Fibroblast of skin of left quadriceps (primary cell): ENCODE measurements at places on chromosomes 11 and 22.

DNA sequence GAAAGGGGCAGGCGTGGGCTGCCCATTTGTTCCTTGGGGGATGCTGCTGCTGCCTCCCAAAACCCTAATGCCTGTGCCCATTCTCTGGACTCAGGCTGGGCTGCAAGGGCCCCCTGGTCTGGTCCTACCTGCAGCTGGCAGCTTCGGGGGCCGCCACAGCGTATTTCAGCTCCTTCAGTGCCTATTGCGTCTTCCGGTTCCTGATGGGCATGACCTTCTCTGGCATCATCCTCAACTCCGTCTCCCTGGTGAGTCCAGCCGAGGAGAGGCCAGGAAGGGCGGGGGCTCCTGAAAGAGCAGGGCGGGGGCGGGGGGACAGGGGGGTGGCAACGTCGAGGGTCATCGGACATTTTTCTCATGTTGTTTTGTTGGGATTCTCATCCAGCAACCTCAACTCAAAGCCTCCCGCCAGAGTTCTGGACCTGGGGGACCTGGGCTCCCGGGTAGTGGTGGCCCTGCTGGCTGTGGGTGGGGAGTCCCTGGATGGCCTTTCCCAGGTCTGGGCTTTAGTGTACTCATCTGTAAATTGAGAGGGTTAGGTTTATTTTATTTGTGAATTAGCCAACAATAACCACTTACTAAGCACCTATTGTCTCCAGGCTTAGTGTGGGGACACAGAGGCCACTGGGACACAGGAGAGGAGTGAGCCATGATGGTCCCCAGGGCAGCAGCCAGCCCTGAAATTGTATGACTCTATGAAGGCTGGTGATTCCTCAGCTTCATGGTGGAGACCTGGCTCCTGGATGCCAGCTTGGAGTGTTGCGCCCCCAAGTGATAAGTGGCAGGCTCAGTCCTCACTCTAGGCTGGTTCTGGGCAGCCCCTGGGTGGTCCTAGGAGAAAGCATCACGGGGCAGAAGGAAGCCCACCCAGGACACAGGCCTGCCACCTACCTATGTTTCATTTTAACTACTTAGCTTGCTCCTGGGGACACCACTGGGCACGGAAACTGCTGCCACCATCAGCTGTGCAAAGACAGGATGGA, 36.0 kb downstream of the CAPN1 start:
- DNase-seq, result no peak

DNA sequence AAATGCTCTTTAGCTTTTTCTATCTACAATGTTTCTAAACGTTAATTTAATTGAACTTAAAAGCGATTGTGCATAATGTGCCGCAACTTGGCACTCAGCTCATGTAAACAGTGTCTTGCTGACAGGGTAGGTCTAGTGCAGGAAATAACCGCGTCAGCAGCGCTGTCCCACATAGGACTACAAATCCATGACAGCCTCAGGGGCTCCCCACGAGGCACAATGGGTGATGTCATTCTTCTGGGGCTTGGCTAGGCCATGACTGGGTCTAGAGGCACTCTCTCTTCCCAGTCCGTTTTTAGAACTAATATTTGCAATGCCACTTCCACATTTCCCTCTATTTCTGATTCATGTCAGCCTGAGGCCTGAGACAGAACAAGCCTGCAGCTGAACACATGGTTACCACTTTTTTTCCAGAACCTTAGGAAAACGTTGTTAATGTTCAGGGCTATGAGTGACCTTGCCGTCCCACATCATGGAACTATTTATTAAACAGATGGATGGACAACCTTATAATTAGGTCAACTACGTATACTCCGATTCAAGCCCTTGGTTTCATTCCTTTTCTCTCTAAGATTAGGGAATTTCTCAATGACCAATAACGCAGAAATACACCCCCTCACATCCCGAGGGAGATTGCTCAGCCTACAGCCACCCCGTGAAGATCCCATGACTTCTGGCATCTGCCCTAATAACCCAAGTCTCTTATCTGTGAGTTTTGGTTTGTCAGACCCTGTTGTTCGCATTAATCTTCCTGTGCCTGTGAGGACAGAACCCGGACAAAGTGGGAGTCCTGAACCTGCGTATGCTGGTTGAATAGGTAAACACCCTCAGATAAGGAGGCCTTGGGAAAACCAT, 19.4 kb upstream of the SNX32 start:
- DNase-seq, result no peak

DNA sequence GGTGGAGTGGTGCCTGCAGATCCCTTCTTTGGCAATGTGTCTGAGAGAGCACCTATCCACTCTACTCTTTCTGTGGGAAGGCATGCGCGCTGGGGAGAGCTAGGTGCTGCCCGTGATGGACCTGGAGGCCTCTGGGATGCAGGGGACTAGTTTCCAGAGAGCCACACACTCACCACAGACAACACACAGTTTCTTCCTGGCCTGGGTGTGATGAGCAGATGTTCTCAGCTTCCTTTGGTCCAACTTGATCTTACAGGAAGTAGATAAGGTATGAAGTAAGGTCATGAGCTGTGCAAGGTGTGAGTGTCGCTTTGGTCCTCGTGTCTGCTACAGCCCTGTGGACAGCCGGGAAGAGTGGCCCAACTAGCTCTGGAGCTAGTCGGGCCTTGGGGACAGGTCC, 27.3 kb upstream of the SUSD2 start:
- no peak for DNase-seq

GRCh38 chr11:120514541-120515121, 3.1 kb downstream of the GRIK4 start:
- DNase-seq, result no peak

DNA sequence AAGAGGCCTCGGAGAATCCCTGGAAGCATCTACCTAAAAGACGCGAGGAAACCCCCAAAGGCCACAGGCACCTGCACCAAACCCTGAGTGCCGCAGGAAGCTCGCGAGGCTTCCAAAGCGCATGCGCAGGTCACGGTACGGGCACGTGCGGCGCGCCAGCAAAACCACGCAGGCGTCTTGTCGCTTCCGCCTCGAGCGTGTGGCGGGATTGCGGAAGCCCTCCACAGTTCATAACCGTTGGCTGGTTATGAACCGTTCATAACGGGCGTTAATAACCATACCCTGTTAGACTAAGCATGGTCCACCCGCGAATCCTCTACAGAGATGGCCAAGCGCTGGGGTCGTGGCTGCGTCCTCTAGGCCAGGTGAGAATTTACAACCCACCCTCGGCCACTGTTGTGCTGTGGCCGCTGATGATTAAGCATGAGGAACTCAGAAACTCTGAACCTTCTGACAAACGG, 46.4 kb downstream of the MORC2 start:
- DNase-seq, result peak; percentile 13
